Activated T-cell treated with anti-CD3 and anti-CD28 coated beads for 4 hours (primary cell): ENCODE measurements at places on chromosomes 7 and 10.

GRCh38 chr10:68871731-68872342 lies 29.3 kb upstream of the DDX50 start:
- no peak for DNase-seq

DNA sequence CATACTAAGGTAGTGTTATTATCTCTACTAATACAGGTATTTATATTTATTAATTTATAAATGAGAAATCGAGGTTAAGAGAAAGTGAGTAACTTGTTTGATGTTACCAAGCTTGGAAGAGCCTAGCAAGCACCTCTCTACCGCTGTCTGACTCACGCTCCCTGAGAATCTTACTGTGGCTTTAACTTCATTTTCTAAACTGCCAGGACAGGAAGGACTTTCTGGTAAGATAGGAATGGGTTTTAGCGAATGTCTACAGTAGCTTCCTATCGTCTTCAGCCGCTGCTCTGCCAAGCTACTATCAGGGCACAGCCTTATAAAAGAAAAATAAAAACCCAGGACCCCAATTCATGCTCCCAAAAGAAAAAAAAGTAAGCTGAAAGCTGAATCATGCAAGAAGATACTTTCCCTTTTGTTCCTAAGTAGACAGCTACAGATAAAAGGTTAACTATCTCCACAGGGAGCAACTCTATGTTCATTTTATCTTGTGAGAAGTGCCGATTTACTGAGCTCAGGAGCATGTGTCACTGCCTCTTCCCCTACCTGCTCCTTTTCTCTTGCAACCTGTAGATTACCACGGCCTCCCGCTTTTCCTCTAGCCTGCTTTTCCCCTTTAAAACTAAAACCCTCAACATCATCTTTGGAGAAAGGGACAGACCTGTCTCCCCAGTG lies 60.2 kb downstream of the THNSL1 start:
- DNase-seq = no peak

DNA sequence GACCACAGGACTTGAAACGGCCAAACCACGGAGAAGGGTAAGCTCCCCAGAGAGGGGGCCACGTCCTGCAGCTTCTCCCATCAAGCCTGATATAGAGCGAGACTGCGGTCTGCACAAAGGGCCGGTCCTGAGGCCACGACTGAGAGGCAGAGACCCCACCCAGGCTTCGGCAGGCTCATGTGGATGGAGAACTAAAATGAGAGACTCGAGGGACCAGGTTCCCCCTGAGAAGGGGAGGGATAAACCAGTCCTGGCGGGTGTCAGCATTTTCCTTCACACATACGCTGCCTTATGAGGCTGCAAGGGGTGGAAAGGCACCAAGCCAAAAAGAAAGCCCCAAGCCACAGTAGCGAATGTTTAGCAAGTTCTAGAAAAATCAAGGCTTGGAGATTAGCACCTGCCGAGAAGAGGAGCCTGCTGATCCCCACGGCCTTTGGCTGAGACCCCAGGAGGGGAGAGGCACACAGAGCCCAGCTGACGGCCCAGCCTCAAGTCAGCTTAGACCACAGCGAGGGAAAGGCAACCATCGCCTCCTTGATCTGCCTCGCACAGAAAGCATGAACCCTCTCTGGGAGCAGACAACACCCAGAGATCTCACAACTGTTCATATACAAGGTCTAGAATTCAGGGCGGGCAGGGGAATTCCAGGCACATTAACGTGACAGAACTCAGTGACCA lies 92.6 kb upstream of the RNF32 start:
- DNase-seq = no peak

DNA sequence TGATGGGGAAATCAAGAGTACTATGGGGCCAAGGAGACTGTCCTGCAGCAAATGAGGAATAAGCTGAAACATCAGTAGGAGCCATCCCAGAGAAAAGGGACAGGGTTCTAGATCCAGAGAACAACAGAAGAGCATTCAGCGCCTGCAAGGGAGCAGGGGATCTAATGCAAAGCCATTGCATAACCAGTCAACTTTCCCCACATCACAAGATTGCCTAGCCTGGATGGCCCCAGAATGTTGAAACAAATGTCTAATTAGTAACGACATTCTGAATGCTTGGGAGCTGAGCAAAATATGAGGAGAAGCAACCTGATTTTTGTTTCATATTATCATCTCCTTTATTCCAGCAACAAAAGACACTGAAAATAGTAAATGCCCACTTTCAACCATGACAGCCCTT lies 2.7 kb upstream of the MPP7 start:
- DNase-seq = no peak

GRCh38 chr10:58797356-58797755 lies 284.7 kb downstream of the BICC1 start:
- DNase-seq = no peak
